Vagina (tissue), 2 donors: ENCODE measurements at places on chromosomes 12 and 14.
A peak's percentile ranks its signal among the peaks of the same experiment; 100 is the strongest.

GRCh38 chr12:132337557-132337956, 8.2 kb upstream of the GALNT9 start:
- no peaks in the 10 kb centered on the region for H3K36me3 ChIP-seq
- H3K27me3 ChIP-seq: no peaks in the 10 kb centered on the region
- no peak for DNase-seq
- no peak overlapping the region for H3K27ac ChIP-seq
- H3K4me1 ChIP-seq: no peaks in the 10 kb centered on the region

GRCh38 chr12:55446326-55446725, 2.5 kb downstream of the OR6C2 start:
- no peak overlapping the region for H3K4me3 ChIP-seq
- H3K4me1 ChIP-seq: no peaks in the 10 kb centered on the region
- DNase-seq: no peak
- H3K36me3 ChIP-seq: no peaks in the 10 kb centered on the region

DNA sequence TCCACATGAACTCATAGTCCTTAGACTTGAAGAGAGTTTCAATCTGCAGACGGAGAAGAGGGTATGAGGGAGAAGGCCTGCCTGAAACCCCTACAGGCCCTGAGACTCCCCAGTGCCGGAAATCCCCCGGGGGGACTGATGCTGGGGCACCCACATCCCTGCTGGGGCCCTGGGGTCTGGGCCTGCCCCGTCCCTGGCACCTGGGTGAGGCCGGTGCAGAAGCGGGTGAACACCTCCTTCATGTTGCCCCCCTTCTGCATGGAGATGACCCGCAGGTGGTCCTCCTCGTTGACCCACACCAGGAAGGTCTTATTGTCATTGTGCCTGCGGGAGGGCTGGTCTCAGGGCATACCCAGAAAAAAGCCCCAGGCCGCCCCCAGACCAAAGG, 2.4 kb downstream of the CKB start:
- peak overlapping the region; percentile 90 for H3K27ac ChIP-seq
- H3K4me3 ChIP-seq: peak overlapping the region; percentile 56
- DNase-seq: no peak
- no peaks in the 10 kb centered on the region for H3K27me3 ChIP-seq
- no peaks in the 10 kb centered on the region for H3K36me3 ChIP-seq
- peaks cover 51% of the 10 kb centered on the region for H3K4me1 ChIP-seq

- H3K4me1 ChIP-seq: peaks cover 84% of the 10 kb centered on the region
- no peaks in the 10 kb centered on the region for H3K27me3 ChIP-seq
- peak overlapping the region; percentile 83 for H3K27ac ChIP-seq
These were observed 4.2 kb downstream of the SH2B3 start for GRCh38 chr12:111409780-111410430.

- H3K4me3 ChIP-seq: no peak overlapping the region
- H3K27me3 ChIP-seq: no peaks in the 10 kb centered on the region
- no peaks in the 10 kb centered on the region for H3K36me3 ChIP-seq
- DNase-seq: no peak
- H3K27ac ChIP-seq: peak overlapping the region; percentile 64
These were observed 954 bp upstream of the SLC39A2 start for GRCh38 chr14:20998139-20998538.

DNA sequence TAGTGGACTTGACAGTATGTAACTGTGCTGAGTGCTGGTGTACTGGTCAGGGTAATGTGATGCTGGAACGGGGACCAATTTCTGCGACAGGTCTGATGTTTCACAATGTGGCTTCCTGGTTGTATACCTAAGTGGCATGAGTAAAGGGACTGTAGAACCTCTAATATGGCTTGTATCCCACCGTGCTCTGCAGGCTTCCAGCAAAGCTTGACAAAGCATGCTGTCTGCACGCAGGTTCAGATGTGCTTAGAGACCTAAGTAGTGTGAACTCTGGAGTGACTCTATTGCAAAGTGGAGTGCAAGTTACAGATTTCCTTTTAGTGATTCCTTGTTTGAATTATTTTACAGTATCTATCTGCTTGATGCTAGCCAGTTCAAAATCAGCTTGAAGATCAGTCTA, 415.8 kb upstream of the NOVA1 start:
- no peaks in the 10 kb centered on the region for H3K4me1 ChIP-seq
- no peaks in the 10 kb centered on the region for H3K36me3 ChIP-seq
- H3K27ac ChIP-seq: no peak overlapping the region
- no peak overlapping the region for H3K4me3 ChIP-seq
- H3K27me3 ChIP-seq: no peaks in the 10 kb centered on the region

- DNase-seq: no peak
- H3K27ac ChIP-seq: peak overlapping the region; percentile 33
- no peak overlapping the region for H3K4me3 ChIP-seq
These were observed 1.3 kb upstream of the MAP3K9 start for GRCh38 chr14:70810621-70811020.

GRCh38 chr12:83143950-83144349, 457.2 kb downstream of the TMTC2 start:
- no peak overlapping the region for H3K4me3 ChIP-seq
- H3K36me3 ChIP-seq: no peaks in the 10 kb centered on the region
- DNase-seq: no peak
- no peaks in the 10 kb centered on the region for H3K27me3 ChIP-seq
- no peak overlapping the region for H3K27ac ChIP-seq
- no peaks in the 10 kb centered on the region for H3K4me1 ChIP-seq

DNA sequence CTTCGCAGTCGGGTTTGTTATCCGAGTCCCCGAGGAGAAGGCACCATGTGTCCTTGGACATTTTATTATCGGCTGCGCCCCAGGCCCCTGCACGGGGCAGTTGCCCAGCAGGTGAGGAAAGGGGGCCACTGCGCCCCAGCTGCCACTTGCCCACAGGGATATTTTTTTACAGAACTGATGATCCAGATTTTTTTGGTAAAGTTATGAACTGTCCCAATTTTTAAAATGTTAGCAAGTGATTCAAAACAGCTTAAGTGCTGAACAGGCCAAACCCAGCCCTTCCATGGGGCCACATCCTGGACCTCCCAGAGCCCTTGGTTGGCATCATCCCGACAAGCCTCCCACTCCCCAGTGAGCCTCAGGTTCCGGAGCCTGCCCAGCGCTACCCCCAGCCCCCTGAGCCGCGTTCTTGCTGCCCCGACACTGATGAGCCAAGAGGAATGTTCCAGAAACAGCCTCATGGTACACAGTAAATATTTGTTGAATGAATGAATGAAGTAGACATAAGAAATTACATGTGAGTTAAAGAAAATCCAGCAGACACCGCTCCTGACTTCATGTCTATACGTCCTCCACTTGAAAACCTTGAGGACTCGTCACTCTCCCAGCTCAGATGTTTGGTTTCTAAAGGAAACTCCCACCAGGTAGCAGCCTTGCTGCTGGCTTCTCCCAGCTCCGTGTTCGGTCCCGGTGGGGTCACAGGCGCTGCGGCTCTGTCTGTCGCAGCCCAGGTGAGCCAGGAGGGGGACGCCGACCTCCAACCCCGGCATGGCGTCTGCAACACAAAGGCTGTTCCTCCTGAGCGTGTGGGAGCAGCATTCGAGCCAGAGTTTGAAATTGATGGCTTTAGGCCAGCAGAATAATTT, 88.5 kb downstream of the ADGRD1 start:
- no peak for DNase-seq
- no peaks in the 10 kb centered on the region for H3K36me3 ChIP-seq

- H3K27me3 ChIP-seq: no peaks in the 10 kb centered on the region
- no peak overlapping the region for H3K4me3 ChIP-seq
- H3K4me1 ChIP-seq: peaks cover 30% of the 10 kb centered on the region
- no peaks in the 10 kb centered on the region for H3K36me3 ChIP-seq
- H3K27ac ChIP-seq: no peak overlapping the region
- no peak for DNase-seq
These were observed 21.1 kb downstream of the NUBPL start for GRCh38 chr14:31582286-31582691.

- no peaks in the 10 kb centered on the region for H3K27me3 ChIP-seq
- H3K27ac ChIP-seq: no peak overlapping the region
- H3K36me3 ChIP-seq: no peaks in the 10 kb centered on the region
- no peak overlapping the region for H3K4me3 ChIP-seq
- H3K4me1 ChIP-seq: no peaks in the 10 kb centered on the region
These were observed 518.5 kb upstream of the MDGA2 start for GRCh38 chr14:48193893-48194292.

DNA sequence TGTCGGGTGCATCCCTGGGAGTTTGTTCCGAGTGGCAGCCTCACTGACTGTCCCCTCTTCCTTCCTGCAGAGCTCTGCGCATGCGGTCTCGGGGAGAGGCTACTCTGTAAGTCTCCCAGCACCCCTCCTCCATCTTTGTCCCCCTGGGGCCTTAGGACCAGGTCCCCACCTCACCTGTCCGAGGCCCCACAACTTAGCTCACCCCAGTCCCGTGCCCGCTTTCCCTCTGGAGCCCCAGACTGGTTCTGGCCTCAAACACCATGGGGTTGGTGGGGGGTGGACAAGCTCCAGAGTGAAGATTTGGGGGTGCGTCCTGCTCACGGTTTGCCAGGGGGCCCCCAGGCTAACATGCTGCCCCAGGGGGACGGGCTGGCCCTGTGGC, 37.9 kb downstream of the FBRSL1 start:
- H3K27ac ChIP-seq: no peak overlapping the region
- no peak for DNase-seq
- H3K4me3 ChIP-seq: no peak overlapping the region
- H3K27me3 ChIP-seq: no peaks in the 10 kb centered on the region
- H3K36me3 ChIP-seq: no peaks in the 10 kb centered on the region

DNA sequence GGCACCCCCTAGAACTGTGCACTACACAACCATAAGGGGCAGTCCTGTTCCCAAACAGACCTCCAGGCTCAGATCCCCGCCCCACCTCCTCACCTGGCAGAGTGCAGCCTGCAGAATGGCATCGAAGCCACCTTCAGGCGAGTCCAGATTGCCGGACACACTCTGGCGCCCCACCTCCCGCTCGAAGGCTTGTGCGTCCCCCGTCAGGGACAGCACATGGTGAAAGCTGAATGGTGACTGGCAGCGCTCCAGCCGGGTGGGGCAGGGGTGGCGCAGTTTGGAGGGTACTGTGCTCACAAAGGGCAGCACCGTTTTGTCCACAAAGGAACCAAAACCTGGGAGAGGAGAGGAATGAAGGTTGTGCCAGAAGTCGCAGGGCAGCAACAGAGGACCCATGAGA, 10.6 kb downstream of the ITGB7 start:
- DNase-seq: no peak
- H3K27me3 ChIP-seq: no peaks in the 10 kb centered on the region
- H3K4me3 ChIP-seq: no peak overlapping the region
- no peak overlapping the region for H3K27ac ChIP-seq
- H3K36me3 ChIP-seq: no peaks in the 10 kb centered on the region
